ENCODE measurements at places on chromosomes 2 and 18.

DNA sequence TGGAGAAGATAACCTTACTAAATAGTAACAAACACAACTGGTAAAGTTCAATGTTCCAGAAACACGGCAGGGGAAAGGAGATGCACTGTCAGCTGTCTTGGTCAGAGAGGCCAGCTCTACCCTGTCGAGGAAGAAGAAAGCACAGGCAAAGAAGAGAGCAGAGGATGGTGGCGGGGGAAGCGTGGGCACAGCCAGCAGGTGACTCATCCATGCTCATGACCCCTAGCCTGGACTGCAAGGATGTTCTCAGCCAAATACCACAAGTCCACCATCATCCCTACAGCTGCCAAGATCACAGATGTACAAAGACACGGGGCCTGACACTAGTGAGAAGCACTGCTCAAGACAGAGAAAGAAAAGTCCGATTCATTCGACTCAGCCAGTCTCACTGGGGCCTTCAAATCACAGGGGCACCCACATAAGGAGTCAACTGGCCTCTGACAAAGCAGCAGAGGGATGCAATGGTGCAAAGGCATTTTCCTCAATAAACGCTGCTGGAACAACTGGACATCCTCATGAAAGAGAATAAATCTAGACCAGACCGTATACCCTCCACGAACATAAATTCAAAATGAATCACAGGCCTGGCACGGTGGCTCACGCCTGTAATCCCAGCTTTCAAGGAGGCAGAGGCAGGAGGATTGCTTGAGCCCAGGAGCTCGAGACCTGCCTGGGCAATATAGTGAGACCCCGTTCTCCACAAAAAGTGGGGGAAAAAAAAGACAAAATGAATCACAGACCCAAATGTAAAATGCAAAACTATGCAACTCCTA is 5.6 kb downstream of the DTYMK start:
- DNase-seq: no peak

DNA sequence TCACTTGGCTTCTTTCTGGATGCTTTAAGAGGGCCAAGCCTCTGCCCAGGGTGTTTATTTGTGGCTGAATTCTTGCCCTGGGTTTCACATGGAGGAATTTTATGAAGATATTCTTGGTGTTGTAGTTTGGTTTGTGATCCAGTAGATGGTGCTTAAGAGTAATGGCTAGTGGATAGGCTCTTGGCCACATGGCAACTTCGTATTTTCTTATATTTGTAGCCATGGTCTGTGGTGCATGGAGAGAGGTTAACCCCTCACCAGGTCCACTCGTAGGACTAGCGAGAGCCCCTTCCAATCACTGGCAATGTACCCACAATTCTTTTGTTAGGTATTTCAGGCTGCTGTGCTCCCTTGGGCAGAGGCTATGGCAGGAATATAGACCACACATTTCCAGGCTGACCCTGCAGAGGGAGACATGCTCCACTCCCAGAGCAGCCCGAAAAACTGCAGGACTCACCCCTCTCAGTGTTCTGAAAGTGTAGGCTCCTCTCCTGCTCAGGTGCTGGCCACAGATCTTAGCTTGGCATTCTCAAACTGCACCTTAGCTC is 582.1 kb upstream of the SETBP1 start:
- peak; percentile 13 for DNase-seq

- no peak for DNase-seq
Observed at GRCh38 chr2:186559848-186560247, 30.0 kb upstream of the ITGAV start.

DNA sequence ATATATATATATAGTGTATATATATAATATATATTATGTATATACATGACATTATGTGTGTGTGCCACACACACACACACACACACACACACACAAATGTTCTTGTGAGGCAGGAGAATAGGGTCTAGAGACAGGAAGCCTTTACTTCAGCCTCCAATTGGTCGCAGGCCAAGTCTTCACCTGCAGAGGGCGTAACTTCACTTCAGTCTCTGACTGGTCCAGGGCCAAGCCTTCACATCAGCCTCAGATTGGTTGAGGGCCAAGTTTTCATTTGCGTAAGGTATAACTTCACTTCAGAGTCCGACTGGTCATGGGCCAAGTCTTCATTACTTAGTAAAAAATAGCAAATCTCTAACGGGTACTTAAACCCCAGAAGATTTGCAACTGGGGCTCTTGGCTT is 13.2 kb upstream of the SS18 start:
- peak; percentile 60 for DNase-seq

- no peak for DNase-seq
Observed at GRCh38 chr2:214507032-214507431, 96.2 kb downstream of the VWC2L start.

DNA sequence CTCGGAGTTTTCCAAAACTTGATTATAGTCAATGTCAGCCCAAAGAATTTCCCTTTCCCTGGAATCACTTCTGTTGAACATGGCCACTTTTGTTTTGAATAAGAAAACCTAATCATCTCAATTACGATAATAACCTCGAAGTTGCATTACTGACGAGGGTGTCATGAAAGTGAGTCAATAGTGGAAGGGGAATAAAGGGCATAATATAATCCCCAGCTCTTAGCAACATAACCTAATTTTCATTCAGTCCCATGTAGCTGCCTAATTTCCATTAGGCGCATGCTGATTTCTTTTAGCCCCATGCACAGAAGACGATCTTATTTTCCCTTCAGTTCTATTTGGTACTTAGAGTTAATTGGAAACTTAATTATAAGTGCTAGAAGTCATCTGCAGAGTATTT is 51.1 kb upstream of the RAPH1 start:
- no peak for DNase-seq

DNA sequence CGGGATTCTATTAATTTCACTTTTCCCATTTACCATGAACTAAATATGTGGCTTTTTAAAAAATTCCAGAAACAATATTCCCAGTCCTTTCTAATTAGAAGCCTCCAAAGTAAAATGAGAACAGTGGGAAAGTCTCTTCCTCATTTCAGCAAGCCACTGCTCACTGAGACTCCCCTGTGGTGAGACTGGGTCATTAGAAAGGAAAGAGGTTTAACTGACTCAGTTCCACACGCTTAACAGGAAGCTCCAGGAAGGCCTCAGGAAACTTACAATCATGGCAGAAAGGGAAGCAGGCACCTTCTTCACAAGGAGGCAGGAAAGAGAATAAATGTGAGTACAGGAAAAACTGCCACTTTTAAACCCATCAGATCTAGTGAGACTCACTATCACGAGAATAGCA is 258.9 kb upstream of the CHAC2 start:
- no peak for DNase-seq

- no peak for DNase-seq
Observed at GRCh38 chr2:230209422-230210051, 10.2 kb downstream of the SP110 start.

GRCh38 chr18:51621864-51622160 is 424.3 kb upstream of the MEX3C start:
- DNase-seq: no peak

DNA sequence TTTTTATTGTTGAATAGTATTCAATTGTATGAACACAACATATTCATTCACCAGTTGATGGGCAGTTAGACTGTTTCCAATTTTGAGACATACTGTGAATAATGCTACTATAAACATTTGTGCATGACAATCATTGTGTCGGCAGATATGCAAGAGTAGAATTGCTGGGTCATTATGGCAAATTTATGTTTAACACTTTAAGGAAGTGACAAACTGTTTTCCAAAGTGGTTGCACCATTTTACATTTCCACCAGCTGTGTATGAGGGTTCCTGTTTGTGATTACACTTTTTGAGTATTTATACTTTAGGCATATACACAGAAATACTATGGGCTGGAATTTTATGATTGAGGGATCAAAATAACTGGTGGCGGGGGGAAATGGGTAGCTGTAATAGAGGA is 61.2 kb downstream of the MAP4K3 start:
- DNase-seq: no peak

DNA sequence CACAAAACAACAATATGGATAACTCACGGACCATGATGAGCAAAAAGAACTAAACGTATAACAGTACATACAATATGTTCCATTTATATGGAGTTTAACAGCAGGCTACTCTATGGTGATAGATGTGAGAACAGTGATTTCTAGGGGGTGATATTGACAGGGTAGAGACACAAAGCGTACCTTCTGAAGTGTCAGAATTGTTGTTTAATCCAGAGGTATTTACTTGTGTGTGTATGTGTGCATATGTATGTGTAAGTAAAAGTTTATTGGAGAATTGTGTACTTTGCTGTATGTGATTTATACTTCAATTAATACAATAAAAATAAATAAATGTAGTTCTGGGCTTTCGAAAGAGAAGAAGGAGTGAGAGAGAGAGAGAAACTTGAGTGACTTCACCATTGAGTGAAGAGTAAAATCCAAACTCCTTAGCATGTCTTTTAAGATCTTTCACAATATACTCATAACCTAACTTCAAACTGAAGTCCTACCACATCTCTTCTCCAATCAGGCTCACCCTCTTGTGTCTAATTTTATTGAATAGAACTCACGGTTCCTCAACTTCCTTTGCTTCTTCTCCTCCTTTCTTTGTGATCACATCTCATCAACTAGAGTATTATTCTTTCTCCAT is 126.0 kb upstream of the KLF7 start:
- no peak for DNase-seq

- DNase-seq: no peak
Observed at GRCh38 chr18:77102259-77103040, 30.1 kb downstream of the MBP start.

- DNase-seq: peak; percentile 41
Observed at GRCh38 chr18:74963820-74964446, 245.0 kb downstream of the PTGR3 start.

DNA sequence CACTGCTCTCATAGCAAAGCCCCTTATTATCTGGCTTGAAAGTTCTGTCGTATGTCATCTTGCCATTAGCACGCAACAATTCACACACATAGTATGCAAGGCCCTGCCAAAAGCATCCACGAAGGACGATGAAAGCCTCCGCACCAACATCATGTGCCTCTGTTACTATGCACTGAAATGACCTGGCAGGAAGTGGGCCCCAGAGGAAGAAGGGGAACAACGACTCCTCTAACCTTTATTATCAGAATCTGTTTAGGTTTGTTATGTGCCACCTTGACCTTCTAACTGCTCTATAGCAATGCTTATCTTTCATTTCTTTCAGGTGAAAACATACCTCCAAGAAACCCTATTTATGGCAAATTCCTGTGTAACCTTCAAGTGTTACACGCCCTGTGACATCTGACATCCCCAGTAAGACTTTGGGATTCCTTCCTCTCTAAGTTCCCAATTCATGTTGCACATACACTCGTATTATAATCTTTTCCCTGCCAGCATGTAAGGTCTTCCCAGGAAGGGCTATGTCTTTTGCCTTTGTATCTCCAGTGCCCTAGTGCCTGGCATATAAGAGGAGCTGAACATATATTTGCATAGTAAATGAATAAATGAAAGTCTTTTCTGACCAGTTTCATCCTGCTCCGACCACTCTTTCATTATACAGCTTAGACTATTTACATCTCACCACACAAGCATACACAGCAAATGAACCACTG is 7.0 kb upstream of the NDUFV2 start:
- DNase-seq: no peak

DNA sequence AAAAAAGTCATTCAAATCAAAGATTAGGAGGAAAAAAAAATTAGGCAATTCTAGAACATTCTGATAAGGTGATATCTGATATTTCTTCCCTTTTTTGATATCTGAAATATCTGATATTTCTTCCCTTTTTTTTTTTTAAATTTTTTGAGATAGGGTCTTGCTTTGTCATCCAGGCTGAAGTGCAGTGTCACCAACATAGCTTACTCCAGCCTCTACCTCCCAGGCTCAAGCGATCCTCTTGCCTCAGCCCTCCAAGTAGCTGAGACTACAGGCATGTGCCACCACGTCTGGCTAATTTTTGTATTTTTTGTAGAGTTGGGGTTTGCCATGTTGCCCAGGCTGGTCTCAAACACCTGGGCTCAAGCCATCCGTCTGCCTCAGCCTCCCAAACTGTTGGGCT is 33.9 kb downstream of the MEX3C start:
- no peak for DNase-seq

- peak; percentile 74 for DNase-seq
Observed at GRCh38 chr18:51195451-51196117, 1.9 kb downstream of the MEX3C start.

DNA sequence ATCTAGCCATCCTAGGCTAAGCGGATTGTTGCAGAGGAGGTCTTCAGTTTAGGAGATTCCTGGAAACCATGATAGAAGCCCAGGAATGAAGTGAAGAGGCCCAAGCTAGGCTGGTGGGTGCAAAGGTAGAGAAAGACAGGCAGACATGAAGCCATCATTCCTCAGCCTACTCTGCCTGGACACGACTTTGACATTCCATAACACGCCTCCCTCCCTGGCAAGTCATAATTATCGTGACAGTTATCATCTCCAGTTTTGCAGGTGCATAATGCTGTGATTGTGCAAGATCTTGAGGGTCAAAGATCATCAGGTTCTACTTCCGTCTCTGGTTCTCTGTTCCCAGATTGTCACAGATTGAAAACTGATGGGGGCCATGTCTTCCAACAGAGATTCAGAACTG is 15.2 kb upstream of the FZD5 start:
- no peak for DNase-seq

GRCh38 chr18:45670281-45670962 is 53.6 kb upstream of the SLC14A1 start:
- DNase-seq: no peak

DNA sequence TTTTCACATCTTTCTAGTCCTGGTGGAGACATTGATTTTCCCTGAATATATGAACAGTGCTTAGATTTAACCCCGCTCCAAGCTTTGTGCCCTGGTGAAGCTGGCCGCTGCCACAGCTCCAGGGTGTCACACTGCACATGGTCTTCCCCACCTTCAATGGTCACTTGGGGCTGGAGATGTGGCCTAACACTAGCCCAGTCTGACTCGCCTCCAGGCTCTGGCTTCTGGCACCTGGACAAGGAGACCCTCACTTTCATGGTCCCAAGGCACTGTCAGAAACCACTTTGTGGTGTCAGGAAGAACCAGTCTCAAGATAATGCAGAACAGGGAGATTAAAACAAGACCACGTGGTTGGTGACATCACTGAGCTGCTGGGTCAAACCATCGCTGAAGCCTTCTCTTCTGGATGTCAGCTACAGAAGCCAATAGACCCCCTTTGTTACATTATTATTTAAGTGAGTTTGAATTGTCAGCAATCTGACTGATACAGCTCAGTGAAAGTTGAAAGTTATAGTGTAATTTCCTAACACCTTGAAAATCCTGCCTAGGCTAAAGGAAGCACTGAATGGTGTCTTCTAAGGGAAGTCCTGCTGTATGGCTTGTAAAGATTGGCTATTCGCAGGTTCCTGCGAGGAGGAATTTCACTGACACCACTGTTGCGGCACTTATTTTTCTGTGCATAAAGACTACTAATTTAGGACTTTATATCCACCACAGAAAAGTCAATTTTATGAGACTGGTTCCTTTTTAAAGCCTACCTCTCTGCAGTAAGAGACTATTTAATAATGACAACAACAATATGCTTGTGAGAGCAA is 55.0 kb upstream of the CTDP1 start:
- no peak for DNase-seq

Data from RPMI8226 (cell line).